ENCODE measurements at places on chromosomes 5 and 9.

DNA sequence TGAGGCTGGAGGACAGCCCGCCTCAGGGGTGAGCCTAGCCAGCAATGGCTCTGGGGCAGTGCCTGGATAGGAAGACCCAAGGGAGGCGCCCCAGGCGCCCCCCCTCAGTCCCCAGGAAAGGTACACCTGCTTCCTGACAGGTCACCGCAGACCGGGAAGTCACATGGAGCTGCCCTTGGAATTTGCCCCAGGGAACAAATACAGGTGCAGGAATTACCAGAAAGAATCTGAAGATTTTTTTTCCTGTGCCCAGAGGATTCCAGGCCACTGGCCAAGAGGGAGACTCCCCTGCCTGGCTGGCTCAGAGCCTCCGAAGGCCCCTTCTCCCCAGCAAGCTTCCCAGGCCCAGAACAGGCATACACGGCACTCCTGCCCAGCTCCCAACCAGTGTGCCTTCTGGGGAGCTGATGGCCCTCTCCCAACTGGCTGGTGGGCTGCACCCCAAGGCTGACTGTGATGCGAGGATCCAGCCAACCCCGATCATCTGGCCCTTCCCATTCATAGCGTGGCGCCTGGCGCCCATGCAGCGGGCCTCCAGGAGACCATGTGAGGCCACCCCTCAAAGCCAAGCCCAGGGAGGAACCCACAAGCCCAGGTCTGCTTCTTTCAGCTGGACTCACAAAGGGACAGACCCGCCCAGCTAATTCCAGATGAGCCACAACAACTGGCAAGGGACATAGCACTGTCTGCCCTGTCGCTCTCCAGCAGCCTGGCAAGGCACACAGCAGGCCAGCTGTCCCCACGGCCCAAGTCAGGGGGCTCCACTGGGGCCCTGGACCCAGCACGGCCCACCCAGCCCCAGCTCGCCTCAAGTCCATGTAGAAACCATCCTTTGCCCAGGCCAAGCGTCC is 2.3 kb downstream of the TPRN start:
- DNase-seq: no peak

DNA sequence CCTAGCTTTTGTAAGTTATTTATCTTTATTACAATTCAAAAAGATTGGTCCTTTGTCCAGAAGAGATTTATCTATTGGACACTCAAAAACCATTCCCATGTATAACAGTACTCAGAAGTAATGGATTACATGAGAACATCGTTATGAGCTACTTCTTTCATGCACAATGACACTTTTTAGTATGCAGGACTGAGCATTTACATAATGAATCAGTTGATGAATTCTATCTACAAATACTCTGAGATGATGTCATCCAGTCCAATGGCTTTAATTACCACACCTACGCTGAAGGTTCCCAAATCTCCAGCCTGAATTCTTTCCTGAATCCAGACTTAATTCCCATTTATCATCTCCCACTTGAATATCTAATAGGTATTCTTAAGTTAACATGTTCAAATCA is 75.3 kb downstream of the PTBP3 start:
- DNase-seq: no peak

GRCh38 chr9:33662871-33663270 is 132.5 kb upstream of the PRSS3 start:
- DNase-seq: no peak

- no peak for DNase-seq
These were observed 1.5 kb downstream of the CACNA1B start for GRCh38 chr9:137879052-137879451.

GRCh38 chr5:78761840-78762239 is 113.3 kb upstream of the LHFPL2 start:
- DNase-seq: no peak

- no peak for DNase-seq
These were observed 125.3 kb upstream of the ABCA1 start for GRCh38 chr9:105053209-105053652.

Measured in esophagus squamous epithelium (tissue), 5 donors.